ENCODE measurements at places on chromosomes 16 and 17. TPM values are rescaled to one million over a fixed set of nuclear protein-coding genes. Genes with fewer than 3 reads are reported as not detected.

Gene DNASE1
- 6.1 TPM for total RNA-seq

DNA sequence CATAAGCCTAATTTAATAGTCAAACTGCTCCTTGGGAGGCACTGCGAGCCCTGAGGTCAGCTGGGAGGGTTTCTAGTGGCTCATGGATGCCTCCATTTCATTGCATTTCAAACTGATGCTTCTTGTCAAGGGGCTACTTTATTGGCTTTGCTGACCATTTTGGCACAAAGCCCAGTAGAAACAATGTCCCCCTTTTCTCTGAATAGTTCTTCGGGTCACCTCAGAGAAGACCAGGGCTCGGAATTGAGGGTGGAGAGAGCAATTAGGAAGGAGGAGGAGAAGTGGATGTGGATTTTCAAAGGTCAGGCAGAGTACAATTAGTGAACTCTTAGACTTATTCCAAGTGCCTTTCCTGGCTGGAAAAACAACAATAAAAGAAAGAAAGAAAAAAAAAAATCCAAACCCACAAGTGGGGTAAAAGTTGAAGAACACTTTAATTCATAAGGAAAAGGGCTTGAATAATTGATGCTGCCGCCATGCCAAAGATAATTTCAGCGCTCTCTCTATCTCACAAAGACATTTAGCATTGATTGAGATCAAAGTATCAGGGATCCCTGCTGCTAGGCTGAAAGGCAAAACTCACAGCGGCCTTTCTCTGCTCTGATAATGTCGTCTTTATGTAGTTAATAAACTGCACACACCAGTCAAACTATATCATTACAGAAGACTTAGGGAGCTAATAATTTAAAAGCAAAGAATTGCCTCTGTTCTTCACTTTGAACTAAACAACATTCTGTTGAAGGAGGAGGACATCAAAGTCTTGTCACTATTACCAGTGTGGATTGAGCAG, 122.7 kb downstream of the RGS9 start:
- no peak for DNase-seq

Gene IRX5
- total RNA-seq: not detected

- no peak for DNase-seq
These were observed 161.5 kb downstream of the C16orf78 start for GRCh38 chr16:49534901-49535610.

GRCh38 chr16:22633280-22633679, 122.6 kb downstream of the NPIPB5 start:
- DNase-seq: no peak

Gene YWHAE
- 964 TPM for total RNA-seq

DNA sequence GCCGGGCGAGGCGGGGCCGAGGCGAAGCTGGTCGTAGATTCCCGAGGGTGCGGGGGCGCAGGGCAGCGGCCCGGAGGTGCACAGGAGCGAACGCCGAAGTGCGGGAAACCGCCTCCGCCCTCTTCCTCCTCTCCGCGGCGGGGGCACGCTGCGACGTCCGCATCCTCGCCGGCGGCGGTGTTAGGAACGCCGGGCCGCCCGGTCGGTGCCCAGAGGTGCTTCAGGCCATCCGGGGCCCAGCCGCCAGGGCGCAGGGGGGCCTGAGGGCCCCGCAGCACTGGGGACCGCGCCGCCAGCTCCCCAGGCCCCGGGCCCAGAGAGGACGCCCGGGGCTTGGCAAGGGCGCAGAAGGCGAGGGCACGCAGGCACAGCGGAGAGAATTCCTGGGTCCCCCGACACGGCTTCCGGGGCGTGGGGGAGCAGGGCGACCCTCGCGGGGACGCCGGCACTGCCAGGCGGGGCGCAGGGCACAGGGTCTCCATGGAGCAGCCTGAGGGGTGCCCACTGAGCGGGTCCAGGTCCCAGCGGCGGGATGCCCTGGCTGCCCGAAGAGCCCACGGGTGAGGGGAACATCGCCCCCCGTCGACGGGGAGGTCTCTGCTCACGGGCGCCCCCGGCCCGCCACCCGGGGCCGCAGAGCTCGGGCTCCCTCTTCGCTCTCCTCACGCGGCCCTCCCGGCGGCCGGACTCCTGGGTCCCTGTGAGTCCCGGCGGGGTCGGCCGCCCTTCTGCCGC, 576 bp downstream of the EPOP start:
- no peak for DNase-seq

Gene SLC6A4
- total RNA-seq: under 0.01 TPM

DNA sequence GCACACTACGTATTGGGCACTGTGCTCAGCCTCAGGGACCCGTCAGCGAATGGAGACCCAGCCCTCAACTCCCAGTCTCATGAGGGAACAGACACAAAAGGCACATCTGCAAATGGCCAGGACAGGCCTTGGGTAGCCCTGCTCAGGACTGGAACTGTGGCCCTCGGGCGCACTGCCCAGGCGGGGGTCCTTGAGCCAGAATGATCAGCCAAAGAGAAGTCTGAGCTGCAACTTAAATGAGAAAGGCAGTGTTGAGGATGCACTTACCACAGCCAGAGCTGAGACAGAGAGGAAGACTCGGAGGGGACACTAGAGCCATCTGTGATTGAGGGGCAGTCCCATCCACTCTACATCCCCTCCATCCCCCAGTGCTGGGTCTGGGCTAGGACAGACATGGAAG, 117.3 kb downstream of the C16orf95 start:
- DNase-seq: no peak

Gene ZPBP2
- total RNA-seq: not detected

GRCh38 chr17:40561294-40561870, 3.9 kb downstream of the CCR7 start:
- no peak for DNase-seq

DNA sequence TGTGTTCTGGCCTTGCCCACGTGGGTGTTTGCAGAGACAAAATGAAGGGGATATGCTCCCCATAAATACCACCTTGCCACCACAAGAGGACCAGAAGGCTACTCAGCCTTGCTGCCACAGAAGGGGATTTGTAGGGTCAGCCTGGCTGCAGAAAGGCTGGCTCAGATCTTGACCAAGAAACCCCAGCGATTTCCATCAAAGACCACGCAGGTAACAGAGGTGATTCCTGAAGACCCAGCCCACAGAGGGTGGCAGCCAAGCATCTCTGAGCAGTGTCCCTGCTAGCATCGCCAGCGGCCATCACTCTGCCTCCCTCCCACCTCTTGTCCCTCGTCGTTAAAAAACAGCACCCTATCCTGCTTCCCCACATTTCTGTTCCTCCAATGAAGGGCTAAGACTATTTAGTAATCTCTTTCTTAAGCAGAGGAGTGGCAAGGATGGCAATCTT, 54.9 kb downstream of the BEAN1 start:
- DNase-seq: no peak

DNA sequence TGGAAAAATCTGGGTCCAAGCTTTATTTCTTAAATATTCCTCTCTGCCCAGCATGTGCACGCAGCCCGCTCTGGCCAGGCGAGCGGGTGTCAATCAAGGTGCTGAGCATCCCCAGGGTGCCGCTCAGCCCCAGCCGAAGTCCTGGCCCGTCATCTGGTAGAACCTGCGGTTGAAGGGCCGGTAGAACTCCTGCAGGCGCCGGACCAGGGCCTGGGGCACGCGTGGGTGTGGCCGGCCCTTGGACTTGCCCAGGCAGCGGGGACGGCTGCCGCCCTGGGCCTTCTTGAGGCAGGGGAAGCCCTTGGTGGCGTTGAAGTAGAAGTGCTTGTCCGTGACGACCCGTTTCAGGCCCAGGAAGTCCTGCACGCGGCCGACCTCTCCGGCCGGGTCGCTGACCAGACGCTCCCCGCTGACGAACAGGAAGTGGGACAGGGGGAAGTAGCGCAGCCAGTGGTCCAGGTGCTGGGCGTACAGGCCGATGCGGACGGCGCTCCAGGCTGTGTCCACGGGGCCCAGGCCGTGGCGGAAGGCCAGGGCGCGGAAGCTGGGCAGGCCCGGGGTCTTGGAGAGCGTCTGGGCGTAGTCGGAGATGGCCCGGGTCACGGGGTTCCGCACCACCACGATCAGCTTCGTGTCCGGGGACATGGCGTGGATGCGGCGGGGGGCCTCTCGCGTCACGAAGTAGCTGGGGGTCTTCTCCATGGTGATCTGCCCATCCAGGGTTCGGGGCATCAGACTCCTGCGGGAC, 6.6 kb downstream of the HS3ST6 start:
- no peak for DNase-seq

DNA sequence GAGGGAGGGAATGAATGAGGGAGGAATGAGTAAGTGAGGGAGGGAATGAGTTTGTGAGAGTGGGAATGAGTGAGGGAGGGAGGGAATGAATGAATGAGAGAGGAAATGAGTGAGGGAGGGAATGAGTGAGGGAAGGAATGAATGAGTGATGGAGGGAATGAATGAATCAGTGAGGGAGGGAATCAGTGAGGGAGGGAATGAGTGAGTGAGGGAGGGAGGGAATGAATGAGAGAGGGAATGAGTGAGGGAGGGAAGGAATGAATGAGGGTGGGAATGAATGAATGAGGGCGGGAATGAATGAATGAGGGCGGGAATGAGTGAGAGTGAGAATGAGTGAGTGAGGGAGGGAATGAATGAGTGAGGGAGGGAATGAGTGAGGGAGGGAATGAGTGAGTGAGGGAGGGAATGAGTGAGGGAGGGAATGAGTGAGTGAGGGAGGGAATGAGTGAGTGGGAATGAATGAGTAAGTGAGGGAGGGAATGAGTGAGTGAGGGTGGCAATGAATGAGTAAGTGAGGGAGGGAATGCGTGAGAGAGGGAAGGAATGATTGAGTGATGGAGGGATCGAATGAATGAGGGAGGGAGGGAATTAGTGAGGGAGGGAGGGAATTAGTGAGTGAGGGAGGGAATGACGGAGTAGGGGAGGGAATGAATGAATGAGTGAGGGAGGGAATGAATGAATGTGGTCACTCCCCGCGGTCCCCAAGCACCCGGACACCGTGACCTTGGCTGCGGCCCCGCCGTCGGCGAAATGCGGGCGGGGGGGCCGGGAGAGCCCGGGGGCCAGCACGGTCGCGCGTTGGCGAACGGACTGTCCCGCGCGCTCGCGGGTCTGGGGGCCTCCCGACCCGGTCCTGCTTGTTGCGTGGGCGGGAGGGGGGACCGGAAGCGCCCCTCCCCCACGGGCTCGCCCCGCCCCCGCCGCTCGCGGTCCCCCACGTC, 1.1 kb upstream of the UBE2I start:
- peak; percentile 16 for DNase-seq

GRCh38 chr16:54944002-54944401, 13.3 kb downstream of the IRX5 start:
- no peak for DNase-seq

GRCh38 chr16:69078073-69078472, 27.4 kb upstream of the HAS3 start:
- DNase-seq: no peak

- DNase-seq: no peak
These were observed 36.6 kb downstream of the IQCK start for GRCh38 chr16:19754644-19755036.

Gene TCF25
- total RNA-seq: 127 TPM

- no peak for DNase-seq
These were observed 105.2 kb downstream of the CLEC16A start for GRCh38 chr16:11049396-11050059.

GRCh38 chr16:79592186-79592585, 8.4 kb downstream of the MAF start:
- DNase-seq: no peak

DNA sequence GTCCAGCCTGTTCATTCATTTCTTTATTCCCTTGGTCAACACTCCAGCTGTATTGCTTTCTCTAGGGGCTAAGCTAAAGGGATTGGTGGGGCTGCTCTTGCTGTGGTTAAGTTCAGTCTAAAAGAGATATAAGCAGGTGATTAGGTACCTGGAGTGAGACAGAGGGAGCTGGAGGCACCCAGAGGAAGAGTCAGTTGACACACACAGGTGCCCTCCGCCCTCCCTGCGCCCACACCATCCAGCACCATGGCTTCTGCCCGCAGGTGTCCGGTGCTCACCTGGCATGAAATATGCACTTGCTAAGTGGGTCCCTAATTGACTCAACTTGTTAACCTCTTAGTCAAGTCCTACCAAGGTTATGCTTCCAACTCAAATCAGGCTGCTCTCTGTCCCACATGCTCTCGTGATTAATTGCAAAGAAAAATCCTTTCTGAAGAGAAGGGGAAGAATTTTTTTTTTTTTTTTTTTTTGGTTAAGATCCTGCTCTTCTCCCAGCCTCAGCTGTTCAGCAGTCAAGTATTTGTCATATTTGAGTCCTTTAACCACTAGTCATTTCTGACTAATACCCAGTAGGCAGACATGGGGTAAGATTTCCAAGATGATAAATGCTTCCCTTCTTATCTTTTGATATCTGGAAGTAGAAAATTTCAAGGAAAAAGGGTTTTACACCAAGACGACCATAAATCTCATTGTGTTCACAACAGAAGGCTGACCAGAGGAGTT, 199.8 kb upstream of the WSCD1 start:
- DNase-seq: no peak

DNA sequence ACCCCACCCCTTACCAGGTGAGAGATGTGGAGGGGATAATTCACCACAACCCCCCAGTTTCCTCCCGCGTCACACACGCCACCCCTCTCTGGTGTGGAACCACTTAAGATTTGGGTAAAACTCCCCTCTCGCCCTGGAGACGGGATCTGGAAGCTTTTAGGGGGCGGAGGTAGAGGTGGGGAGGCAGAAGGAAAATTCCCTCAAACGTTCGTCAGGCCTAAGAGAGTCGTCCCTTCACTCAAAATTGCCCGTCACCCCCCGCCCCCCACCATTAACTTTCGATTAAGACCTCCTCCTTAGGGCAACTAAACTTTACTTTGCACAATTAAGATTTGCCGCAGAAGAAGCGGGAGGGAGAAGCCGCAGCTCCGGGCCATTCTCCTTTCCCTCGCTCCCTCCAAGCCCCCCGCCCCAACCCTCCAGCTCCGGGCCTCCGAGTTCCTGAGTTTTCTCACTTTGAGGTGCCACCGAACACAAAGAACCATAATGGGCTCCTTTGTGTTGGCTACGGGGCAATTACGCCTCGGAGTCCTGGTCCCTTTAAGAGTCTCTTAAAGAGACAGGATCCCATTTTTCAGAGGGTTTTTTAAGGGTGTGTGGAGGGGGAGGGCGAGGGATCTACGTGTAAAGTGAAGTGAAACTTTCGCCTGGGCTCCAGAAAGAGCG, 985 bp upstream of the FZD2 start:
- peak; percentile 63 for DNase-seq

DNA sequence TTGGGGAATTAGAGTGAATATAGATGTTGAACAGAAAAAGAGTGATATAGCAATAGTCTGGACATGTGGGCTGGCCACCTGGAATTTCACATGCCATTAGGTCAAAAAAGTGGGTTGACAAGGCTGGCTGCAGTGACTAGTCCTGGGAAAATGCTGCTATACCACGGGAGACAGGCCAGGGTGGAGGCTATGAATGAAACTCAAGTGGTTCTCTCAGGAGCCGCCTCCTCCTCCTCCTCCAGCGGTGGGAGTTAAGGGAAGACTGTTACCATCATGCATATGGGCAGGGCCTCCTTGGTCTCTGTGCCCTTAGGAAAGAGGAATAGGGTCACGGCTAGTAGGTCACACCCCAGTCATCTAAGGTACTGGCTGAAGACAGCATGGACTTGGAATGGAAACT, 448.0 kb downstream of the SLC39A11 start:
- no peak for DNase-seq

GRCh38 chr17:80124351-80124981, 22.5 kb downstream of the EIF4A3 start:
- DNase-seq: peak; percentile 64
